ENCODE measurements at places on chromosomes 2 and 18.

DNA sequence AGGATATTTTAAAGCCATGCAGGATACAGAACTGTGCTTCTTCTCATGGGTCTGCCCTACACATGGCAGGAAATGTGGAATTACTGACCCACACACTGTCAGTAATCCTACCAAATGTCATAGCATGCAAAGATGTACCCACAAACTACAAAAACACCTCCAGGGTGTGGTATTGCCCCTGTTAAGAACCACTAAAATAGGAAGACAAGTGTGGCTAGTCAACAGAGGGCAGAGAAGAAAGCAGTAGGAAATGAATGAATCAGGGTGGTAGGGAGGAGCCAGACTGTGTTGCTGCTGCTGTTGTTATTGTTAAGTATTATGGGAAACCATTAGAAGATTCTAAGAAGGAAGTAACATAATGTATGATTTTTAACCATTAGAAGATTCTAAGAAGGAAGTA is 556.7 kb upstream of the ACVR2A start:
- no peak for DNase-seq

DNA sequence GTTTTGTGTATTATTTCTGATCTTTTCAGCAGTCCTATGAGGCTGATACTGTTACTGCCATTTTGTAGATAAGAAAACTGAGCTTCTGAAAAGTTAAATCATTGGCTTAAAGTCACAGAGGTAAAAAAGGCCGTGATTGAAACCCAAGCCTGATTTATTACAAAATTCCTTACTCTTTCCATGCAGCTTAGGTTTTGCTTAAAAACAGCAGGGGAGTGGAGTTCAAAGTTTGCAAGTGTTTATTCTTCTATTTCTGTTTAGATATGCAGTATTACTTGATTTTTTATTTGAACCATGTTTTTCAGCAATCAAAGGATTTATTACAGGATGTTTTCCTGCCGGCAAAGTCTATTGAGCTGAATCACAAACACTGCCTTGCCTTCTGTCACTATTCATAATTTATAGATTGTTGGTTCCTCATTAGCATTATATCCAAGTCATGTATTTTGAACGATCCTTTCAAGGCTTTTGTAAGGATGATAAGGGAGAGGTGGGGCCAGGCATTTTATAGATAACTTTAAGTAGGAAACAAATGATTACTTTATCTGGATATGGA is 31.9 kb upstream of the MSTN start:
- no peak for DNase-seq

- DNase-seq = peak; percentile 28
Measured at GRCh38 chr2:197599285-197599965, 76.0 kb downstream of the RFTN2 start.

- no peak for DNase-seq
Measured at GRCh38 chr2:10267036-10267435, 35.7 kb upstream of the HPCAL1 start.

- no peak for DNase-seq
Measured at GRCh38 chr2:225379856-225380255, 19.7 kb upstream of the NYAP2 start.
